WERI-Rb-1 (cell line): ENCODE measurements at places on chromosomes 5 and 9.

DNA sequence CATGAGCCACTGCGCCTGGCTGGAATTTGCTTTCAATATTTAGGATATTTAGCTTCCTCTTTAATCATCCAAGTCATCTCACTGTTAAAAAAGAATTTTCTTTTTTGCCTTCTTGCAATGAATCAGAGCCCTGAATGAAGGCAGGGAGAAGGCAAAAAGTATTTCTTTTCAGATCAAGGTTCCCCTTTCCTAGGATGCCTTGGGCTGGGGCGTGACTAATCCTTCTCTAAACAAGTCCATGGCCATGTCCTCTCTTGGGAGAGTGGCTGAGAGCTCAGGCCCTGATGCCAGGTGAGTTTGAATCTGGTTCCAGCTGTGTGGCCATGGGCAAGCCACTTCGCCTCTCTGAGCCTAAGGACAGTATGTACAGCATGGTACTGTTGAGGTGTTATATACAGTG, 84.8 kb upstream of the NEURL1B start:
- DNase-seq, result no peak

- DNase-seq, result no peak
Measured at GRCh38 chr5:15002791-15003190, 131.2 kb upstream of the ANKH start.

DNA sequence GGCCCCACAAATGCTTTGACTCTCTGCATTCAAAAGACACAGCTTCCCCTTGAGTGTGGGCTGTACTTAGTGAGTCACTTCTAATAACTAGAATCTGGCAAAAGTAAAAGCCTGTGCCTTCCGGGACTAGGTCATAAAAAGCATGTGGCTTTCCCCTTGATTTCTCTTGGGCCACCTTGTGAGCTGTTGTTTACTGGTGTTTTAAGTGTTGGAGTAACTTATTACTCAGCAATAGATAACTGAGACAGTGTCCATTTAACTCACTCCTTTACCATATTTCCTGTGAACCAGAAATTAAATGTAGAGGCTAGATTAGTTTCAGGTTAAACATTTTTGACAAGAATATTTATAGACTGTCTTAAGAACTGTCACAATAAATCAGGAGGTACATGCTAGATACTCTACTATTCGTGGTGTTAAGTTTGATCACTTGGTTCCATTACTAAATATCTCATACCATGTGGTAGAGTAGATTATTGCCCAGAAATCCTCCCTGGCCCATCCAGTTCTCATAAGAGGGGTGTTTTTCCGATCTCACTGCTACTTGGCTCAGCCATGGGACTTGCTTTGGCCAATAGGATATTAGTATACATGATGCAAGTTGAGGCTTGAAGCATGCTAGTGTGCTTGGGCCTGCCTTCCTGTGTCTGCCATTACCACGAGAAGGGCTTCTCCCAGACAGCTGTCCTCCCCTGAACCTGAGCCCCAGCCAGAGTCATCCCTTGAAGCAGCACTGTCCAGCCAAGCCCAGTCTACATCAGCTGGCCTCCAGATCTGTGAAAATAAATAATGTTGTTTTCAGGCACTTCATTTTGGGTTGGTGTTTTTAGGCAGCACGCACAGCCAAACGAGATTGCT, 10.4 kb upstream of the CMBL start:
- no peak for DNase-seq

- peak; percentile 81 for DNase-seq
Measured at GRCh38 chr5:160312134-160312959, at the start of gene CCNJL. Gene CCNJL, minus strand, starts transcription at chr5:160312564. Its CDS starts 641 bp downstream, at chr5:160311923.

- DNase-seq, result no peak
Measured at GRCh38 chr5:151571270-151572173, 19.6 kb downstream of the FAT2 start.

GRCh38 chr9:119365291-119366027, 3.8 kb downstream of the BRINP1 start:
- peak; percentile 72 for DNase-seq

- DNase-seq, result no peak
Measured at GRCh38 chr9:88957526-88957925, 33.7 kb upstream of the S1PR3 start.

DNA sequence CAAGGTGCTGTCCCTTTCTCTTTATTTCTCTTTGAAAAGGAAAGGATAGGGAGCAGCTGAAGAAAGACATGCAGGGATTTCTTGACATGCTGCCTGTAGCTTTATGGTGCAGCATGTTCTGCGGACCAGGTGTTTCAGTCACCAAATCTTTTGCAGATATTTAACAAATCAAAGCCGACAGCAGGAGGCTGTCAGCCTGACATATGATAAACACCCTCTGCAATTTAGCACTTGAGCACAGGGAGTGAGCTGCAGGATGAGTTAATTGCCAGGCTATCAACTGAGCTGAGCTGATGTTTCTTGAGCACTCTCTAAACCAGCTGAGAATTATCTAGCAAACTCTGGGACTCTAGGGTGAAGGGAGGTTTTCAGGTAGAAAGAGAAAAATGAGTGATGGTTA, 212.8 kb upstream of the ATP10B start:
- no peak for DNase-seq

DNA sequence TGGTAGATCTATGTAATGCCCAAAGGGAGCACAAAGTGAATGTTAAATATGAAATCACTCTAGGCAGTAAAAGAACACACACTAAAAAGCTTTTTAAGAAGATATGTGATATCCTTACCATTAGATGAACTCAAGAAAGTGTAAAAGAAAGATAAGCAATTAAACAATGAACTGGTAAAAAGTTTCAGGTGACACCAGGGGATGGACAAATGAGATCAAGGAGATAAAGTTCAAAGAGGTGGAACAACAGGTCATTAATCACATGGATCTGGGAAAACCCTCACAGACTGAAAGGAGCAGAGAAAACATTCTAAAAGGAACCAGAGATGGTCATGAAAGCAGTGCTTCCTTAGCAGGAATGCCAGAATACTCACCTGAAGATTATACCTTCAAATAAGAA, 40.7 kb downstream of the LHFPL2 start:
- DNase-seq, result no peak

- no peak for DNase-seq
Measured at GRCh38 chr9:133729617-133730281, 8.4 kb downstream of the SARDH start.

DNA sequence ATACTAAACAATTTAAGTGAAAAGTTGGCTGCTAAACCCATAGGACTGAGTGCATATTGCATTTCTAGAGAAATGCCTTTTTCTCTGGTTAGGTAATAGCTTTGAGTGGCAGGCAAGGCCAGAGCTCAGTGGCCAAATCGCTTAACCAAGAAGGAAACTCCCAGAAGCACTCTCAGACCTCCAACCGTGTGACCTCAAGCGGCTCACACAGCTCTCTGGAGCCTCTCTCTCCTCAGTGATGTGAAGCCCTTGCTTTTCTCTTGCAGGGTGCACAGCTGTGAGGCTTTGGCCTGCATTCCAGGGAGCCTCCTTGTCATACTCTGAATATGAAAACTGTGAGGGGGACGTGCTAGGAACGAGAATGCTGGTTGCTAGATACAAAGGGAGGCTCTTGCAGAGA, 106.7 kb downstream of the INSYN2B start:
- DNase-seq, result no peak

GRCh38 chr5:124790895-124791732, 44.7 kb upstream of the ZNF608 start:
- DNase-seq, result peak; percentile 40

DNA sequence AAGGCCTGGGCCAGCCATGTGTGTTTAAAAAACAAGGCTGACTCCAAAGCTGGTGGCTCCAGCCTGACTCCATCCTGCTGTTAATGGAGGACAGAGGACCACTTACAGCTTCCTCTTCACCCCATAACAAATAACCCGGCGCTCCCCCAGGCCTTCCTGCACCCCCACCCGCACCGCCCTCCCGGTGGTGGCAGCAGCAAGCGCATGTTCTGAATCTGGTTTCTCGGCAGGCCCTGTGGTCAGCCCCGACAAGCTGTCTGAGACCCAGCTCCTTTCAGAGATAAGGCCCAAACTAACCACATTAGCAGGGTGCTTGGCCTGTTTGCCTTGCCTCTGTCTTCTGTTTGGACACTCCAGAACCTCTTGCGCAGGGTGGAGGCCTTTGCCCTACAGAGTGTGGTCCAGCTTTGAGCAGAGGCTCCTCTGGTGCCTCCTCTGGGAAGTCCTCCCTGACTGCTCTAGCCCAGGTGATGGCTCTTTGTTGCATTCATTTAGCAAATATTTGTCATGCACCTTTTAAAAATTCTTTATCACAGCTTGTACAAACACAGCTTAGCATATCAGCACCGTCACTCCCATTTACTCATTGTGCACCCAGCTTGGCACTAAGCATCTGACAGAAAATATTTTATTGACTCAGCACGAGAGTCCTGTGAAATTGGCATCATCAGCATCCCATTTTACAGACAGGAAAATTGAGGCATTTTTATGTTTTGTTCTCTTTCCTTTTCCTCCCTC, 78.4 kb downstream of the NDFIP1 start:
- DNase-seq, result no peak

- DNase-seq, result no peak
Measured at GRCh38 chr9:79551994-79552393, 19.8 kb upstream of the TLE4 start.

GRCh38 chr5:125874717-125875116, 548.5 kb upstream of the GRAMD2B start:
- peak; percentile 20 for DNase-seq

DNA sequence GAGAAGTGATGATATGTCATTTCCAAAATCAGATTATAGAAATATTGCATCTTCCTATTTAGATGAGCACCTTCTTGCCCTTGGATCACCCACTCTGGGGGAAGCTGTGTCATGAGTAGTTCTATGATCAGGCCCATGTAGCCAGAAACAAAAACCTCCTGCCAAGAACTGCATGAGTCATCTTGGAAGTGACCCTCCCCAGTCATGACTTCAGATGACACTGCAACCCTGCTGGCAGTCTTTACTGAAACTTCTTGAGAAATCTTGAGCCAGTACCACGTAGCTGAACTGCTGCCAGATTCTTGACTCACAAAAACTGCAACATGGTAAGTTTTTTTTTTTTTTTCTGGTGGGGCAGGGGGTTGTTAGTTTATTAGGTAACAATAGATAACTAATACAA, 439.6 kb upstream of the PTGER4 start:
- no peak for DNase-seq

- no peak for DNase-seq
Measured at GRCh38 chr5:84343171-84343570, 41.5 kb downstream of the EDIL3 start.

DNA sequence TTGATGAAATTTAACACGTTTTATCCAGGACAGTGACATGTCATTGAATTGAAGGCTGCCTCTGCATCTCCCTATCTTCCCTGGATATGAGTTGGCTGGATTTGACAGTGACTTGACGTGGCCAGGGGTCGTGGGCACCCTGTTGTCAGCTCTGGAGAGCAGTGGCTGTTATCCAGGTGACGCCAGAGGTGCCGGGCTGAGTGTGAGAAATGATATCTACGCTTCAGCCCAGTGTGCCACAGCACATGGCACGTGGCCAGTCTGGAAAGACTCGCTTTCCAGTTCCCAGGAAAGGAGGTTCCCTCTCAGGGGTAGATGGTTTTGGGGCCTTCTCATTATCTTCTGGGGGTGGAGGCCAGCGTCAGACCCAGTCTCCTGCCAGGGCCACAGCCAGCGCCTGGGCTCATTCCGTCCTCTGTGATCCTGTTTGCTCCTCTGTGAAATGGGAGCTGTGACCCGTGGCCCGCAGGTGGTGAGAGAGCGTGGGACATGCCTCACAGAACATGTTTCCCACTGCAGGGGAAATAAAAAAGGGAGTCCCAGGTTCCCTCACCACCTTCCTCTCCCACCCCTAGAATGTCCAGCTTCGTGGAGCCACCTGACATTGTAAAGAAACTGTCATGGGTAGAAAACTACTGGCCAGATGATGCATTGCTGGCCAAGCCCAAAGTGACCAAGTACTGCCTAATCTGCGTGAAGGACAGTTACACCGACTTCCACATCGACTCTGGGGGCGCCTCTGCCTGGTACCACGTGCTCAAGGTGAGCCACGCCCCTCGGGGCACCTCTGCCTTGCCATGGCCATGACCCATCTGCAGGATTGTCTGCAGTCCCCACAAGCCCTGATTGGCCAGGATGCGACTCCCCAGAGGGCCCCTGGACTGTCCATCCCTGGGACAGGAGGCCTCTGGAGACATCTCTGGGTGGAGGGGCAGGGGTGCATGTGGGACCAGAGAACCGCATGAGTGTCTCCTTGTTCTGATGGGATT, 76.5 kb downstream of the PHF2 start:
- peak; percentile 3 for DNase-seq

DNA sequence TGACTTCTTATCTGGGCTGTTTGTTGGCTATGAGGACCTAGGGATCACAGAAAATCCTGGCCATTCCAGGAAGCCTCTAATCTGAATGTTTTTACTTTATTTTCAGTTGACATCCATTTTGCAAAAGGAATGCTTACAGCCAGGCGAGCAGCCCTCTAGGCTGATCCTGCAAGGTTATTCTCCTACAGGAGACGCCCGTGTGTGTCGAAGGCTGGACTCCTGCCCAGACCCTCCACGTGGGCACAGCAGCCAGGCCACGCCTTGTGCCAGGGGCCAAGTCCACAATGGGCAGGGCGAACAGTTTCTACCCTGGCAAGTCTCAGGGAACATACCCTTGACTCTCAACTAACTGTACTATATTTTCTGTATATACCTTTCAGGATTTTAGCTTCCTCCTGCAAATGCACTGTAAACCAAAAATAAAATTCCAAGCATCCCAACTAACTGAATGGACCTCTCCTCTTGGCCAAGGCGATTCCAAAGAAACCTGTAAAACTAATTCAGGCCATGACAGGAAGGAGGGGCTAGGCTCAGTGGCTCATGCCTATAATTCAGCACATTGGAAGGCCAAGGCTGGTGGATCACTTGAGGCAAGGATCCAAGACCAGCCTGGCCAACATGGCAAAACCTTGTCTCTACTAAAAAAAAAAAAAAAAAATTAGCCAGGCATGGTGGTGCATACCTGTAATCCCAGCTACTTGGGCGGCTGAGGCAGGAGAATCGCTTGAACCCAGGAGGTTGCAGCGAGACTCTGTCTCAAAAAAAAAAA, 5.7 kb downstream of the CMBL start:
- DNase-seq, result no peak

DNA sequence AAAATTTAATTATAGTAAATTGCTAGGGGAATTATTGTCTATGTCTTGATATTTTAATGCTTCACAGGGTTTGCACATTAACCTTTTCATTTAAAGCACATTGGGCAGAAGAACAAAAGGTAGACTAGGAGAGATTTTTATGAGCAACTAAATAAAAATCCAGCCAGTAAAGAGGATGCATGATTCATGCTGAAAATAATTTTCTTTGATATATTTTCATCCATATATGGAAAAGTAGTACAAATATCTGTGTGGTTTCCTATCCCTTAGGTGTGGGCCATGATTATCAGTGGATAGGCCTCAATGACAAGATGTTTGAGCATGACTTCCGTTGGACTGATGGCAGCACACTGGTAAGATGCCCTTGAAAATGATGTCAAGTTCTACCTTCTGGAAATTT, 83.1 kb downstream of the VCAN start:
- no peak for DNase-seq
